Memory B cell (primary cell): ENCODE measurements at places on chromosomes 11 and 22.

DNA sequence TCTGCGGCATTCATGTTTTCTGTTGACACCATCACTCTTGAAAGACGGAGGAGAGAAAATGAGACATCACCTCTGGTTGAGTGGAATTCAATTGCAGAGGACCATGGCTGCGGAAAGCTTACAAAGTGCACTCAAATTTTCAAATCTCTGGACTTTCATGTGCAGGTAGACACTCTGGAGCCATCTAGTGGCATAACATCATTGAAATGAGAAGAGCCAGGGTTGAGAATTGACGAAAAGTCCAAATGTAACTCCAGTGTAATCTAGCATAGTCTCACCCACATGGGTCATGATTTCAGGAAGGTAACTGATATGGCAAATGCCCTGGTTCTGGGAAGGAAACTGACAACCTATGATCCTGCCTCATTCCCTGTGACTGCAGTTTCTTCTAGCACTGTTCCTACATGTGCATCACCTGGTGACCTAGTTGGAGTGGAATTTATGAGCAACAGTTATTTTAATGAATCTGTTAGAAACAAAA, 687.8 kb downstream of the KCNA4 start:
- no peak for DNase-seq

DNA sequence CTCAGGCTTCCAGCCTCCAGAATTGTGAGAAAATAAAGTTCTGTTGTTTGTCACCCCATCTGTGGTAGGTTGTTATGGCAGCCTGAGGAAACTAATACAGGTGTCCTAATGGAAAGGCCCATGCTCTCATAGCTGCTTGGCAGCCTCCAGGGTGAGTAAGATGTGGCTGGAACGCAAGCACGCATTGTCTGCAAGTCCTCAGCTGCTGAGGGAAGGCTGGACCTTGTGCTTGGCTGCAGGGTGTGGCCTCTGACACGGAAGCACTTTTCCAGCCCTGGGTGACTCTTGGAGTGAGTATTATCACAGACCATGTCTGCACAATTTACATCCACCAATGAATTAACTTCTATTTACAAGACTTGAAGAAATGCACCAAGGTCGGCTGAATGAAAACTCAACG, 44.4 kb upstream of the BARX2 start:
- no peak for DNase-seq

DNA sequence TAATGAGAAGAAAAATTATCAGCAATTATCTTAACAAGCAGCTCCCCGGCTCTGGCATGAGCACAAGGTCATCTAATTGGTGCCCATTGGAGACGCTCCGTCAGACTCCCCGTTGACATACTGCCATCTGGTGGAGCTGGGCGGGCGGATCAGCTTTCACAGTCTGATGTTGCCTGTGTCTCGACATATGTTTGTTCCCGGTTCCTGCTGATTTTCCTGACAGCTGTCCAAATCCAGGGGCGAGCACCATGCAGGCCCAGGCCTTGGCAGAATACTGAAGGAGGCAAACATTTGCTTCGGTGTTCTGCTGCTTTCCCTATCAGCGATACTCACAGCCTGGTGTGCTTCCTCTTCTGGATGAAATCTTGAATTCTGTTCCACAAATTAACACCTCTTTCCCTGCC, 43.8 kb upstream of the BARX2 start:
- DNase-seq = peak; percentile 19

GRCh38 chr22:19974935-19975706, 33.5 kb upstream of the TXNRD2 start:
- DNase-seq = no peak

GRCh38 chr11:23976426-23976825, 520.4 kb upstream of the LUZP2 start:
- no peak for DNase-seq

GRCh38 chr11:33695051-33695566, 5.5 kb downstream of the C11orf91 start:
- DNase-seq = no peak

DNA sequence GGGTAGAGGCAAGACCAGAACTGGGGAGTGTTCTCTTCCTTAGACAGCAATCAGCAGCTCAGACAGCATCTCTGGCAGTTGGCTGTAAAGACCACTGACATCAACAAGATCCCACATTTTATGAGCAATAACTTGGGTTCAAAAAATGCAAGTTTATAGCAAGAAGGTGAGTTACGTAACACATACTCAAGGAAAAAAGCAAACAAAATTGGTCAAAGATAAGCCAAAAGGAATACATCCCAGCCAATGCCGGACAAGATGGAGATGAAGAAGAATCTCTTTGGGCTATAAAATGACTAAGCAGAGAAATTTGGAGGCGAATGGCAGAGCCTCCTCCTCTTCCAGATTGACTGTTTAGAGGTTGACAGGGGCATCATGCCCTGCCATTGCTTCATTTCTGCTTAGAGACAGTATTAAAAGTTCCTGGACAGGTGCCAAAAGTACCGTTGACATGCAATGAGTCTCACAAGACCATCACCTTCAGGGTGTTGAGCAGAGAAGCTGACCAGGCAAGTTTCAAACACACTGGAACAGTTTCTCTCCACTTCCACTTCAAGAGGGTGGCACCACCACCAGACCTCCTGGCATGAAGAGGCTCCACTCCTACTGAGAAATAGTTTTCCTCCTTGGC, 55.9 kb downstream of the ENDOD1 start:
- DNase-seq = no peak

DNA sequence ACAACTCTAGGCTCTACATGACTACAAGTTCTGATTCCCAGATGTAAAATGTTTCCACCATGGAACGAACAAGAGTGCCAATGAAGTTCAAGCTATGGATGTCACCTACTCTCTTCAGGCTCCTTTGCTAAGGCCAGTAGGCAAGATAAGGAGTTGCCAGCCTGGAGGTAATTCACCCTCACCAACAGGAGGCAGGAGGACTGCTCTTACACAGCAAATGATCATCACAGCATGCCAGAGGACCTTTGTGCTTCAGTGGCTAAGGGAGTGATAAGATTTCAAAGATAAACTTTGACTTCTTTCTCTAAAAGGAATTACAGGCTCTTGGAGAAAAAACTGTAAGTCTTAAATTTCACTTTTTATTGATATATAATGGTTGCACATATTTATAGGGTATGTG, 54.1 kb upstream of the SLC36A4 start:
- DNase-seq = no peak

- DNase-seq = no peak
These were observed 22.3 kb upstream of the DGCR8 start for GRCh38 chr22:20057596-20058268.

DNA sequence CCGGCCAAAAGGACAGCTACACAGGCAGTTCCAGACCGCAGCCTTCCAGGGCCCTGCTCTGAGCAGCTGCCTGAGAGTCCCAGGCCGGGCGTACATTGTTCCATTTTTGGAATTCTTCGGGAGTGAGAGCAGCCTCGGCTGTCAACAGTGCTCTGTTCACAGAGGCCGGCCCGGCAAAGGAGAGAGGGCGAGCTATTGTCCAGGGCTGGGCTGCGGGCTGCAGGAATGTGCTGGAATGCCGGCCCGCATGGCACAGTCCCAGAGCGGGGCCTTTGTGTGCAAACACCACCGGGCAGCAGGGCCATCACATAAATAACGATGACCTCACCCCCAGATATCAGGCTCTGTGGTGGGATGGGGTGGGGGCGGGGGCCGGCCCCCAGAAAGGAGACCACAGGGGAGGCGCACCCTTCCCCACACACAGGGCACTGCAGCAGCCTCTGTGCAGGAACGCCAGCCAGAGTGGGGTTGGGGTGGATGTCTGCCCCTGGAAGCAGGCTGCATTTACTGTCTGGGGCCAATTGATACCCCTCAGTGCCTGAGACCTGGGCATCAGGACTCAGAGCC, 15.8 kb downstream of the LINC01488 start:
- no peak for DNase-seq

DNA sequence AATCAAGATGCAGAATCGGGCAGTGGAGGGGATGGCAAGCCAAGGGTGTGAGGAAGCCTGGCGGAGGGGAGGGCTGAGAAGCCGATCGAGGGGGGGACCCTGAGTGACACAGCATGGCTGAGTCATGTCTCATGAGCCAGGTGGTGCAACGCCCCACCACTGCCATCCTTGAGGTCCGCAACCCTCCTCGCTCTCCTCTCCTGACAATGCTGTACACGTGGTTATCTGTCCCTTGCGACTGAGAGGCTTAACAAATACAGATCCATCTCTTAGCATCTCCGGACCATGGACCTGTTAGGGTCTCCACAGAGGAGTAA, 14.2 kb downstream of the SLC22A12 start:
- DNase-seq = no peak

- peak; percentile 72 for DNase-seq
These were observed 38.1 kb upstream of the POU2AF1 start for GRCh38 chr11:111417011-111417765.

DNA sequence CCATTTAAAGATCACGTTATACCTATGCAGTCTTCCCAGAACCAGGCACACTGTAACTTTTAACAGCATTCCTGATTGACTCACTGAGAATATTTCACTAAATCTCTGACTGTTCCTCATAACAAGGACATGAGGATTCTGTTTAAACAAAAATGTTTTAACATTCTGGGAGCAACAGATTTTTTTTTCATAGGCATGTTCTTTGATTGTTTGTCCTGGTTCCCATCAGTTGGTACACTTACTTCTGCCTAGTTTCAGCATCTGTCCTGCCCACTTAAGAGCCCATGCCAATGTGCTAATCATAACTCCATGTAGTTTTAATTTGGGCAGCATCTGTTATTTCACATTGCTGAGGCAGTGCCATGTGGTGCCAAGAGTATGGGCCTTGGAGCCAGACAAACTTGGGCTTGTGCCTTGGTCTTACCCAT, 138.5 kb upstream of the CTSC start:
- no peak for DNase-seq

DNA sequence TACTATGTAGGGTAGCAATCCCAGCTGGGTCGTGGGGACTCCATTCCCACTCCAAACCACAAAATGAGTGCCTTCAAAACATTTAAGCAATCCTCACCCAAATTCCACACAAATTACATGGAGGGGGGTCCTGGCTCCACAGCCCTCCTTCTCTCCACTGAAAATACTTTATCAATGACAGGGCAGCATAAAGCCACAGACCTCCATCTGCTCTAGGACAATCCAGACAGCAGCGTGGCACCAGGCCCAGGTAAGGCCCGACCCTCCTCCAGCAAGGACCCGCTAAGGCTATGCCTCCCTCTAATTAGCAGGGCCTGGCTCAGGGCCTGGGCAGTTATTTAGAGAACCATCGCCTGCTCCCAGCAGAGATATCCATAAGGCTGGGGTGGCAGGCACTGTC, at the start of gene PANX3:
TSS of gene PANX3 (plus strand) at position 365 of the 400 bp plus-strand sequence. CDS start 129 bp downstream, outside the sequence.
- DNase-seq = no peak

- peak; percentile 61 for DNase-seq
These were observed 14.0 kb downstream of the RAC2 start for GRCh38 chr22:37229805-37230672.

GRCh38 chr11:121525376-121525775, 72.6 kb upstream of the SORL1-AS1 start:
- no peak for DNase-seq

GRCh38 chr11:67644472-67645418, 5.2 kb upstream of the TBX10 start:
- no peak for DNase-seq

GRCh38 chr22:28395920-28396753, 283.5 kb downstream of the TTC28 start:
- no peak for DNase-seq

GRCh38 chr11:81377418-81377817, 1356.2 kb downstream of the FAM181B start:
- no peak for DNase-seq

DNA sequence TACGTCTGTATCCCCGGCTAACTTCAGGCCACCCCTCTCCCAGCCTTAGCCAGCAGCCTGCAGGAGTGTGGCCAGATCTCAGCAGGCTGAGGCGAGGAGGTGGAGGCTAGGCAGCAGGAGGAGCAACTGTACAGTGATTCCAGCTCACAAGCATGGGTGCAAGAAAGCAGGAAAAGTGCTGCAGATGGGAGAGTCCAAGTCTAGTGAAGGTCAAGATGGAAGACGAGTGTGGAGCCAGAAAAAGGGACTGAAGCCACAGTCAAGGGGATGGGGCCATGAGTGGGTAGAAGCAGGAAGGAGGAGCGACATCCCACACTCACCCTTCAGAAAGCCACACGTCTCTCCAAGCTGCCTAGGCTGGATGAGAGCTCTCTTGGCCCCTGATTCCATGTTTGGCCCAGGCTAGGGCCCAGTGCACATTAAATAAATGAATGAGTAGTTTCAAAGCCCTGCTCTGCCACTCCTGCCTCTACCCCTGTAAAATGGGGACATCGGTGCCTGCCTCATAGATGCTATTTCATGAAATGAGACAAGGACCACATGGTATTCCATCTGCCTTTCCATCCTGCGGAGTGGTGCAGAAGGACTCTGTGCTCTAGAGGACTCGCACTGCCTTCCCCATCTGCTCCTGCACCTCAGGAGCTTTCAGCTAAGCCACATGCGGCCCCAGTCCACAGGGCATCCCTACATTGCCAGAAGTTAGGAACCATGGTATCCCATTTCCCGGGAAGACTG, 2.9 kb downstream of the YDJC start:
- no peak for DNase-seq

GRCh38 chr11:67303132-67303834, at the start of gene SSH3:
TSS of gene SSH3 (plus strand) at chr11:67303530. CDS start at chr11:67303626, 96 bp downstream.
- no peak for DNase-seq
